ENCODE measurements at places on chromosomes 7 and 10.

DNA sequence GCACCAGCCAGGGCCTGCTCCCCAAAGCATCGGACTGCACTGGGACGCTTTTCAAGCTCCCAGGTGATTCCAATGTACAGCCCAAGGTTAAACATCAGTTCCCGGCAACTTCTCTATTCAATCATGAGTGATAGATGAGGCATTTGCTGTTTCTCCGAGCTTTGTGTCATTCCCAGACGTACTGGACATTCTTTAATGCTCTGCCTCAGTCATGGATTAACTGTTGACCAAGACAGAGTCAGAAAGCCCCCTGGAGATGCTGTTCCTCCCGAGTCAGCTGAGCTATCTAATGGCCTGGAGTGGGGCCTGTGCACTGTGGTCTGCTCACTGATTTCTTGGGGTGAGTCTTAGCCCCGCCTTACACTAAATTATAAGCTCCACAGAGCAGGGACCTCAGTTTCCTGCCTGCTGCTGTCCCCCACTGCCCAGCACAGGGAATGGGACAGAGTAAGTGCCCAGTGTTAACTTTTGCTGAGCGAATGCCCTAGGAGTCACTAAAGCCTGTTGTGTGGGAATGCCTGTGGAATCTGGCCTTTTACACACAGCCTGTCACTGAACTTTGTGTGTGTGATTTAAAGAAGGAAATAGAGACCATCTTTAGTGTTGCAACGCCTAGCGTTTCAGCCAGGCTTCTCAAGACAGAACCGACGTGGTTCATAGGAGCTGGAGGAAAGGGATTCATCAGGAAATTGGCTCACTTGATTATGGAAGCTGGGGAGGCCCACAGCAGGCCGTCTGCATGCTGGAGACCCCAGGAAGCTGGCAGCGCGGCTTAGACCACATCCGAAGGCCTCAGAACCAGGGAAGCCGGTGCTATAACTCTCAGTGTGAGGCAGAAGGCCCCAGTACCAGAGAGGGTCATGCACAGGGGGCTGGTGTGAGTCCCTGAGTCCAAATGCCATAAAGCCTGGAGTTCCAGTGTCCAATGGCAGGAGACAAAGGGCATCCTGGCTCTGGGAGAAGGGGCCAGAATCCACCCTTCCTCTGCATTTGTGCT, 29.3 kb upstream of the RNF32 start:
- DNase-seq = no peak

GRCh38 chr10:101535949-101536348, 52.1 kb downstream of the POLL start:
- no peak for DNase-seq

DNA sequence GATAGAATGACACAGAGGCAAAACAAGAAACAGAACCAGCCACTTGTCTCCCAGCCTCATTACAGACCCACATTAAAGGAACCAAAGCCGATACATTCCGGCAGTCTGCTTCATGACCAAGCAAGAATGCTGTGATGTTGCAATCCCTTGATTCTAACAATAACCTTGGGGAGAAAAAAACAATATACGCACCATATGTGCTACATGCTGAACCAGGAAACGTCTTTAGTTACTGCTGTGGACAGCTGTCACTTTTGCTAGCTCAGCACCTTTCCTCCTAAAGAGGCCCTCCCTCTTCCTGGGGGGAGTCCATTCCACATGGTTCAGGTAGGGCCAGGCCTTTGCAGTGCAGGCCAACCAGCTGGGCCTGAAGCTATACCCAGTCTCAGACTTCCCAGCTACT, 79.1 kb downstream of the PRTFDC1 start:
- DNase-seq = peak; percentile 44

- peak; percentile 85 for DNase-seq
Measured at GRCh38 chr7:123871998-123872867, 27.3 kb downstream of the HYAL4 start.

- peak; percentile 86 for DNase-seq
Measured at GRCh38 chr10:13633689-13634088, 46.9 kb downstream of the PRPF18 start.

- no peak for DNase-seq
Measured at GRCh38 chr7:155591055-155591775, 44.9 kb upstream of the CNPY1 start.

DNA sequence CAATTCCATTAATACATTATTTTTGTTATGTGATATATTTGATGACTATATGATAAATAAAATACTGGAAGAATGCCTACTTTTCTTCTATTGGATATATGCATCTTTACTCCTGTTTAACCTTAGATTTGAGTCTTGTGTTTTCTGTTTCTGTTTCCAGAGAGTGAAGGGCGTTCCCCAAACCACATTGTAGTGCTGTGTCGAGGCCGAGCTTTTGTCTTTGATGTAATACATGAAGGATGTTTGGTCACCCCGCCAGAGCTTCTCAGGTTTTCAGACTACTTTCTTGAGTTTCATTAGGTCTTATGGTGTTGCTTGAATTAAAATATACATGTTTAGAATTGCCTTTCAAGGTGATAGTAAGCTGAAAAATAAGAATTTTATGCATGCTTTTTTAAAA, 23.8 kb downstream of the CROT start:
- no peak for DNase-seq

DNA sequence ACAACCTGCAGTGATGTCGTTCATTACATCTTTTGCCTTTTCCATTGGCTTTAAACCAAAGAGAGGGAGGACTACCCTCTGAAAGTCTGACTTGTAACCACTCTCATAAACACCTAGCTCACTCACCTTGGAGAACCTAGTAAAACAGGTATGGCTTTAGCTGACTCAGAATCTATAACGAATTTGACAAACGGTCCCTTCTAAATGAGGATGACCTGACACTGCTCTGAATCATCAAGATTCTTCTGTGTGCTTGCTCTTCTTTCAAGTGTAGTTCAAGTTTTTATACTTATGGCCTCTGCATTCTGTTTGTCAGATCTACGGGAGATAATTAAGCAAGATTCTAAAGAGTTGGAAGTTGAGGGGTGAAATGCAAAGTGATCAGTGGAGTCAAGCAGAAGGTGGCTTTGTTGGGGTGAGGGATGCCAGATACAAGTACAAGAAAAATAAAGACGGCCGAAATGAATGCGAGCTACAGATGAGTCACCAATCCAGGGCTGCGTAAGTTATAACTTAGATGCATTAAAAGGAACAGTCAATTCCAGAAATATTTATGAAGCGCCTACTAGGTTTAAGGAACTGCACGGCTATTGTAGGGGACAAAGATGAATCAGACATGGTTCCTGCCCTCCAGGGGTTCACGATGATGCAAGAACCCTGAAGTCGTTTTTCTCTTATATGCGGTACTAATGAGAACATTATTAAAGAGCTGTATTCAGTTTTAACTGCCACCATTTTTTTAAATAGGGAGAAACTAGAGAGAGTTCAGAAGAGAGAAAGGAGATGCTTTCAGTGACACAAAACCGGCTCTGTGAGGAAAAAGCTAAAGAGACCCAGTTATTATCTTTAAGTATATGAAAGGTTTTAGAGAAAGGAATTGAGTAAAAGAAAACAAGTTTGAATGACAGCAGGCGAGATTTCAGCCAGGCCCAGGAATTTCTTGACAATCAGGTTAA, 6.5 kb downstream of the HIPK2 start:
- no peak for DNase-seq
